H7 (cell line): ENCODE measurements at places on chromosomes 2 and 18.

- no peak for DNase-seq
These were observed 215.7 kb downstream of the ZEB2 start for GRCh38 chr2:144304202-144304601.

DNA sequence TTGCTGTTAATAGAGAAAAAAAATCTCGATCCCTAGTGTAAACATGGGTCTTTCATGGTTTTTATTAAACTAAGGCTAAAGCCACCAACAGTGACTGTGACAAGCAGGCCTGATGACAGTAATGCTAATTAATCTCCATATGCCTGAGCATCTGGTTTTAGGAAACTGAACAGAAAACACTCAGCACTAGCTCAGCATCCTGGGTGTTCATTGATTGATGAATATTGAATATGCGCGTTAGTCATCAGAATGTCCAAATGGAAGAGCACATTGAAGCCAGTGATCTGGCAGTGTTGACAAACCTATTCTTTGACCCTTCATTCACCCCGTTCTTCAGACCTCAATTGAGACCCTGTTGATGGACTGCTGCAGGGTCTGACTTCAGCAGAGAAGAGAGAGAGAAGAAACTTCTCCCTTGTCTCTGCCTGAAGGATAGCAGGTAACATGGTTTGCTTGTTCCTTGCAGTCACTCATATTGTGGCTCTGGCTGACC lies 283.8 kb downstream of the RDH14 start:
- no peak for DNase-seq

DNA sequence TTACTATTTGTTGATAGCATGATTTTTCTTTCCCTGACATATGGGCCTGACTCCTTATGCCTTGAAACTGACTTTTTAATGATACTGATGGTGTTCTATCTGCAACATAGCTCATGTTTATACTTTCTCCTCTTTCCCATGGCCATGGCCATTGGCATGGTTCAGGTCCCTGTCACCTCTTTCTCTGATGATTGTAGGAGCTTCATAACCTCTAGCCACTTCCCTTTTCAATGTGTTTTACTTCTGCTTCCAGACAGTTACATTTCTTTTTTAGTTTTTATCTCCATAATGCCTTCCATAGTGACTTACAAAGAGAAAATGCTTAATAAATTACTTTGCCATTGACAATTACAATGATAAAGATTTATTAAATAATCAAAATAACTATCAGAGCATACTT lies 177.9 kb upstream of the SETBP1 start:
- no peak for DNase-seq

GRCh38 chr2:143607231-143608062 lies 478.2 kb downstream of the ARHGAP15 start:
- peak; percentile 2 for DNase-seq

- DNase-seq, result no peak
These were observed 37.4 kb upstream of the THUMPD2 start for GRCh38 chr2:39816428-39816827.

DNA sequence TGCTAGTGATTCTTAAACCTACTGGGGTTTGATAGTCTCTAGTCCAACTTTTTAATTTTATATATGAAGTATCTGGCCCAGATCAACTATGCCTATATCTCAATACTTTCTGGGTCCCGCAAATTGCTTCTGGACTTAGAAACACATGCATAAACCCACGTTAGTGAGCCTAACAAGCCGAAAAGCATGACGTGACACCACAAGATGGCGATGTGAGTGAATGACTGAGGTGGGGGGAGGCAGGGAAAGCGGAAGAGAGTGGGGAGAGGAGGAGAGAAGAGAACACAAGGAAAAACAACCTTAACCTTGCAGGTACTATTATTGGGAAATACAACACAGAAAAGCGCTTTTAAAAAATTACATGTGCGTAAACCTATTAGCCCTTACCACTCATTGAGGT lies 13.8 kb downstream of the PDIA6 start:
- DNase-seq, result peak; percentile 53

- no peak for DNase-seq
These were observed 261.1 kb upstream of the AGAP1 start for GRCh38 chr2:235232449-235233433.

- peak; percentile 93 for DNase-seq
These were observed at the start of gene M1AP for GRCh38 chr2:74648009-74648443. Gene M1AP, minus strand, starts transcription at chr2:74648330. Its CDS starts 8,055 bp downstream, at chr2:74640275.

GRCh38 chr18:78739882-78740677 lies 239.5 kb upstream of the SALL3 start:
- DNase-seq, result no peak

GRCh38 chr2:214104219-214104618 lies 306.6 kb upstream of the VWC2L start:
- no peak for DNase-seq

DNA sequence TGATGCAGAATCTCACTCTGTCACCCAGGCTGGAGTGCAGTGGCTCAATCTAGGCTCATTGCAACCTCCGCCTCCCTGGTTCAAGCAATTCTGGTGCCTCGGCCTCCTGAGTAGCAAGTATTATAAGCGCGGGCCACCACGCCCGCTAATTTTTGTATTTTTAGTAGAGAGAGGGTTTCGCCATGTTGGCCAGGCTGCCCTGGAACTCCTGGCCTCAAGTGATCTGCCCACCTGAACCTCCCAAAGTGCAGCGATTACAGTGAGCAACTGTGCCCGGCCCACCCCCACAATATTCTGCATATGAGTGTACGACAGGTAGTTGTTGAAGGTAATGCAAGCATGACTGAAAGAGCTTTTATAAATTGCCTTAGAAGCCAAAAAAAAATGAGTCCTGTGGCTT lies 1.2 kb downstream of the WDR75 start:
- DNase-seq, result no peak

GRCh38 chr2:99868260-99868659 lies 274.1 kb downstream of the AFF3 start:
- no peak for DNase-seq

DNA sequence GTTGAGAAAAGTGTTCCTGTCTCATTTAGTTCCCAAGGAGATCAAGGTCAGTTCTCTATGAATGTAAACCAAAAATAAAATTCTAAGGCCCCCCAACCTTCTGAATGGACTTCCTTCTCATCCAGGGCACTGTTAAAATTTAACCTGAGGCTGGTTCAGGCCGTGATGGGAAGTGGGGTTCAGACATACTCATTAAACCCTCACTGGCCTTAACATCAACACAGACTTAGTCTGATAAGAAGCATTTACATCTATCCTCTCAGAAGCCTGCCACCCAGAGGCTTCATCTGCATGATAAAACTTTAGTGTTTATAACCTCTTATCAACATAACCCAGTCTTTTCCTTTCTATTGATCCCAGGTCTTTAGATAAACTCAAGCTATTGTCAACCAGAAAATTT lies 22.4 kb downstream of the ITSN2 start:
- no peak for DNase-seq

GRCh38 chr18:7141287-7141686 lies 23.7 kb upstream of the LAMA1 start:
- DNase-seq, result no peak

DNA sequence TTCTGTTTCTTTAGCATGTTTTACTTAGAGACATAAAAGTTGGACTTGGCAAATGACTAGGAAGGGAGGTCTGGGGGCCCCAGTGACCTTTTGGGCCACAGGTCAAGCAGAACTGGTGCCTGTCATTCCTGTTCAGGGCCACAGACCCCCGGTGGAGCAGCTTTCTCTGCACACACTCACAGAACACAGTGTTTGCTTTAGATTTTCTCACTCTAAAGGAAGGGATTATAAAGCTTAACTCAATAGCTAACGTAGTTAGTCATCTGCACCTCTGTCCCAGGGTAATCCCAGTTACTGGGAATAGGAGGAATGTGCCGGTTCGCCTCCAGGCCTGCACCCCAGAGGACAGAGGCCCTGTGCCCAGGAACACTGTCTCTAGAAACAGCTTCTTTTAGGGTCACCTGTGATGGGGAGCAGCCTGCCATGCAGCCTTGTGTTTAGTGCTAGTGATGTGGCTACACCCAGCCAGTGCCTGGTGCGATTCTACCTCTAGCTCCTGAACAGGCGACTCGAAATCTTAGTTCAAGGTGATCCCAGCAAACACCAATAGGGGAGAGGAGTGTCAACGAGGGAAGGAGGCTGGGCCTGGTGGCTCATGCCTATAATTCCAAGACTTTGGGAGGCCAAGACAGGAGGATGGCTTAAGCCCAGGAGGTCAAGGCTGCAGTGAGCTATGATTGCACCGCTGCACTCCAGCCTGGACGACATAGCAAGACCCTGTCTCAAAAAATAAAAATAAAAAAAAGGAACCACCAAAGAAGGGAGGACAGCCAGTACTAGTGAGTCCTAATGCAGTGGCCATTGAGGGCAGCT lies 11.6 kb downstream of the SPATA3 start:
- peak; percentile 15 for DNase-seq

GRCh38 chr2:74578408-74578807 lies 23.9 kb downstream of the DOK1 start:
- no peak for DNase-seq

GRCh38 chr2:230008708-230009066 lies 60.0 kb downstream of the SLC16A14 start:
- DNase-seq, result no peak

- DNase-seq, result no peak
These were observed 53.8 kb downstream of the MYO1B start for GRCh38 chr2:191299010-191299409.

- peak; percentile 68 for DNase-seq
These were observed 120.5 kb downstream of the EIPR1 start for GRCh38 chr2:3257166-3257565.

DNA sequence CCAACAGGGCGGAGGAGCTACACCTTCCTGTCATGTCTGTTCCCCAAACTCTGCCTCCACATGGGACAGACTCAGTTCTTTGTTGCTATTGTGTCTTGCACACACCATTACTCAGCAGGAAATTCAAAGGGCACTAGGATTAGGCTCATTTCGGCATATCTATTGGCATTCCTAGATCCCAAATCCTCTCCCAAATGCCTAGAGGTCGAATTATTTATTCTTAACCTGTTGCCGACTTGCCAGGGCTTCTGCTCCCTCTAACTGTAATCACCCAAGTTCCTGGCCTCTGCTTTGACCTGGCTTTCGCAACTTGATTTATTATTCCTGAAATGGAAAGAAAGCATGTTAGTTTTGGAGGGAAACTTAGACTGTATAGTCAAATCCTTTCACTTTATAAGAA lies 67.8 kb upstream of the ST6GAL2 start:
- DNase-seq, result no peak

GRCh38 chr2:47346107-47346506 lies 56.8 kb upstream of the MSH2 start:
- no peak for DNase-seq

DNA sequence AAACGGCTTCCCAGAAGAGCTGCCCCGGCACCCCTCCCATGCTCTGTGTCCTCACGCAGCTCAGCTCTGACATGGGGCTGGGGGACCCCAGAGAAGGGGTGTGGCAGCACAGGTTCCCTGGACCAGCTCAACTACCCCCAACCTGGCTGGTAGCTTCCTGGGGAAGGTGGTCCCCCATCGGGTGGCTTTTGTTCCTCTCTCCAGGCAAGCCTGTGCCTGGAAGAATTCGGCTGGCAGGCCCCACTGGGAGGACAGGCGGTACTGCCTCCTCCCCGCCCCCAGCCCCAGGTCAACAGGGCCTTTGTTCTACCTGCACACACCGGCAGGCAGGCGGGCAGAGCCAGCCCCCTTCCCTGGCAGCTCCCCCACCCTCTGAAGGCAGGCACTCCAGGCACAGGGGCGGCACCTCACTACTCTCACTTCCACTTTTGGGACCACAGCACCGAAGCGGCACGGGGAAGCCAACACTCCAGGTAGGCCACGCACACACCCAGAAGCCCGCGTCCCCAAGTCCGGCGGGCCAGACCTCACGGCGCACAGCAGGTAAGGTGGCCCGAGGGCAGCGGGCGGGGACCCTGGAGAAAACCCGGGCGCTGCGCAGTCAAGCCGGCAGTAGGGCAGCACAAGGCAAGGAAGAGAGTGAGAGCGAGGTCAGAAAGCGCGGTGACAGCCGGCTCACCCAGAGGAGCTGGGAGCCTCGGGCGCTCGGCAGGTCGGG lies 1.3 kb downstream of the HS6ST1 start:
- DNase-seq, result peak; percentile 93

DNA sequence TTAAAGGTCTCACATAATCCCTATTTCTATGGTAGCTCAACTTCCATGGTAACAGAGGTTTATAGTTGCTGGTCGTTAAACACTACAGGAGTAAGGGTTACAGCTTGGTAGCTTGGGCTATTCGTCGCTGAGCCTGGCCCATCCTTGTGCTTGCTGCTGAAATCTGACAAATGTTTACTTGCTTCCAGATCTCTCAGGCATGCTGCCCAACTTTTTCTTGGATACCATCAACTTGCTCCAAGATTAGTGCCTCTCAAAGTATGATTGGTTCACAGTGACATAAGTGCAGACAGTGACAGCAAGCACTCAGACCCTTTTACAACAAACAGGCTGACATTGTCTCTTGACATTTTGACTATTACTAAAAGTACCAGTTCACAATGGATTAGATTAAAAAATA lies 231.8 kb downstream of the KCNS3 start:
- no peak for DNase-seq

DNA sequence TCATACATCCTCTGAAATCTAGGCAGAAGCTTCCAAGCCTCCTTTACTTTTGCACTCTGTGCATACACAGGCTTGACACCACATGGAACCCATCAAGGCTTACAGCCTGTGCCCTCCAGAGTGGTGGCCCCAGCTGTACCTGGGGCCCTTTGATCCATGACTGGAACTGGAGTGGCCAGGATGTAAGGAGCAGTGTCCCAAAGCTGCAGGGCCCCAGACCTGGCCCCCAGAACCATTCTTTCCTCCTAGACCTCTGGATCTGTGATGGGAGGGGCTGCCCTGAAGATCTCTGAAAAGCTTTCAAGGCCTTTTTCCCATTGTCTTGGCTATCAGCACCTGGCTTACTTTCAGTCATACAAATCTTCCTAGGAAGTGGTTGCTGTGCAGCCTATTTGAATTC lies 63.1 kb upstream of the NOL4 start:
- no peak for DNase-seq

DNA sequence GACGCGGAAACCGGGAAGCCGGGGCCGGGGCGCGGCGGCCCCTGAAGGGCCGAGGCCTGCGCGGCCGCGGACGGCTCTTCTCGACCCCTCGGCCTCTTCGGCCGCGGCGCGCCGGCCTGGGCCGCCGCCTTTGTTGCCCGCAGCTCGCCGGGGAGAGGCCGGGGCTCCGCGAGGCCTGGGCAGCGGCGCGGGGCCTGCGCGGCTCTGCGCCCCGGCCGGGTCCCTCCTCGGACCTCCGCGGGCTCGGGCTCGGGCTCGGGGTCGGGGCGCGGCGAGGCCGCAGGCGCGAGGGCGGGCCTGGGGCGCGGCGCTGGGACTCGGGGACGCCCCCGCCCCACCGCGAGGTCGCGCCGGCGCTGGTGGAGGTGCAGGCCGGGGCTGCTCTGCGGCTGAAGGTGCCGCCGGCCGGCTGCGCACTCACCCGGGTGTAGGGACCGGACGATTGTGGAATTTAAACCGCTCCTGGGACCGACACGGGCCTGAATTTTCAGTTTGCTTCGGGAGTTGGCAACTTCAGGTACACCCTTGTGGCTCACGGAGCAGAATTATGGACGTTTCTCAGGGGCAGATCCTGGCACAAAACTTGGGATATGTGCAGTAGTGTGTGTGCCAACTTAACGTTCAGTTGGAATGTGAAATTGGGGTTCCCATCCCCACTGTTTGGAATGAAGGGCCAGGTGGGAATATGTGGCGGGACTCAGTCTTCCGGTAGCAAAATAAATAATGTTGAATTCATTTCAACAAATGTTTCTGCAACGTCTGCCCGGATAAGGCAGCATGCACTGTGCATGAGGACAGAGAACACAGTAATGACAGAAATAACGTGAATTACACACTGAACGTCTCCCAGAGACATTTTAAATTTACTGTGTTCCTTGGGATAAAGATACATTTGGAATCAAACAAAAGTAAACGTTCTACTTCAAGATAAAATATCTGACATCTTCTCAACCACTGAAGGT lies 787 bp downstream of the SOCS6 start:
- DNase-seq, result peak; percentile 86

- no peak for DNase-seq
These were observed 26.0 kb downstream of the MAP3K20 start for GRCh38 chr2:173101687-173102086.
